SJCRH30 (cell line): ENCODE measurements at places on chromosomes 1 and 21. TPM values are rescaled to one million over a fixed set of nuclear protein-coding genes. Genes with fewer than 3 reads are reported as not detected.

DNA sequence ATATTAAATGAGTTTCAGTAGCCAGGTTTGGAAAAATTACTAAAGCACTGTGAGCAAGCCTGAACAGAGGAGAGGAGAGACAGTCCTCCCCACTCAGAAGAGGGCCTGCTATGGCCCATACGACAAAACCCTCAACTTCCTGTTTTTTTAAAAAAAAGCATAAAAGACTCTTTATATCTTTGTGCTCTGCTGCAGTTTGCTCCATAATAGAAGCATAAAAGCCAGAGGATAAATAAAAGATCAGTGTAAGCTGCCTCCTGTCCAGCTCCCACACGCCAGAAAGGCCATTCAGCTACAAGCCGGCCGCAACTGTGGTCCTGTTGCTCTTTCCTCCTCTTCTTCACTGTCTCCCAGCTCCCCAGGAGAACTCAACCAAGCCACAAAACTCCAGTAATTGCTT lies 37.8 kb downstream of the NID1 start:
- no peak for DNase-seq

Gene INSRR
- total RNA-seq: not detected in 2 replicates

GRCh38 chr1:12124693-12125421 lies 41.9 kb upstream of the TNFRSF1B start:
- peak; percentile 84 for DNase-seq

GRCh38 chr1:3024019-3024418 lies 2.8 kb downstream of the ACTRT2 start:
- DNase-seq: no peak

- DNase-seq: no peak
These were observed 46.6 kb downstream of the HIVEP3 start for GRCh38 chr1:41872074-41872473.

GRCh38 chr1:204961765-204962419 lies 81.1 kb upstream of the CNTN2 start:
- no peak for DNase-seq

DNA sequence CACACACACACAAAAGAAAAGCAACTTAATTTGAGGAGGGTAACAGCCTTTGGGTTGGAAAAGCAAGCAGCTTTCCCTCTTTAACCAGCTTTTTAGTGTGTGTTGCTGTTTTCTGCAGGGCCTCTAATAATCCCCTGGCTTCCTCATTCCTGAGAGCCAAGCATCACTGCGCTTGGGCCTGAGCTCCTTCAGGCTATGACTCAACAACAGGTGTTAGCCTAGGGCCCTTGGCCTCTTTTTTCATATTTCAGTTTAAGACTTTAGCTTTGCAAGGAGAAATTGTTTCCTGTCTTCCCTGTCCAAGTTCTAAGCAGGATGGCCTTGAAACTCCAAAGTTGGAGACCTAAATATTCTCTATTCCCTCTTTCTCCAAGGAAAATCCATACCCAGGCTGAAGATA lies 26.2 kb upstream of the SNX27 start:
- peak; percentile 85 for DNase-seq

Gene KCNJ15
- total RNA-seq: not detected in 2 replicates

DNA sequence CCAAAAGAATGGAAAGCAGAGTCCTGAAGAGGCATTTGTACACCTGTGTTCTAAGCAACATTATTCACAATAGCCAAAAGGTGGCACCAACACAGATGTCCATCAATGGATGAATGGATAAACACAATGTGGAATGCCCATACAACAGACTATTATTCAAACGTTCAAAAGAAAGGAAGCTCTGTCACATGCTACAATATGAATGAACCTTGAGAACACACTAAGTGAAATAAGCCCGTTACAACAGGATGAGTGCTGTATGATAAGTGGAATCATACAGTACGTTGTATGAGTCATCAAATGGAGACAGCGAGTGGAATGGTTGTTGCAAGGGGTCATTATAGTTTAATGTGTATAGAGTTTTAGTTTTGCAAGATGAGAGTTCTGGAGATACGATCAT lies 80.1 kb downstream of the SH3BGR start:
- DNase-seq: no peak

Gene PRKAA2
- total RNA-seq: not detected in 2 replicates

DNA sequence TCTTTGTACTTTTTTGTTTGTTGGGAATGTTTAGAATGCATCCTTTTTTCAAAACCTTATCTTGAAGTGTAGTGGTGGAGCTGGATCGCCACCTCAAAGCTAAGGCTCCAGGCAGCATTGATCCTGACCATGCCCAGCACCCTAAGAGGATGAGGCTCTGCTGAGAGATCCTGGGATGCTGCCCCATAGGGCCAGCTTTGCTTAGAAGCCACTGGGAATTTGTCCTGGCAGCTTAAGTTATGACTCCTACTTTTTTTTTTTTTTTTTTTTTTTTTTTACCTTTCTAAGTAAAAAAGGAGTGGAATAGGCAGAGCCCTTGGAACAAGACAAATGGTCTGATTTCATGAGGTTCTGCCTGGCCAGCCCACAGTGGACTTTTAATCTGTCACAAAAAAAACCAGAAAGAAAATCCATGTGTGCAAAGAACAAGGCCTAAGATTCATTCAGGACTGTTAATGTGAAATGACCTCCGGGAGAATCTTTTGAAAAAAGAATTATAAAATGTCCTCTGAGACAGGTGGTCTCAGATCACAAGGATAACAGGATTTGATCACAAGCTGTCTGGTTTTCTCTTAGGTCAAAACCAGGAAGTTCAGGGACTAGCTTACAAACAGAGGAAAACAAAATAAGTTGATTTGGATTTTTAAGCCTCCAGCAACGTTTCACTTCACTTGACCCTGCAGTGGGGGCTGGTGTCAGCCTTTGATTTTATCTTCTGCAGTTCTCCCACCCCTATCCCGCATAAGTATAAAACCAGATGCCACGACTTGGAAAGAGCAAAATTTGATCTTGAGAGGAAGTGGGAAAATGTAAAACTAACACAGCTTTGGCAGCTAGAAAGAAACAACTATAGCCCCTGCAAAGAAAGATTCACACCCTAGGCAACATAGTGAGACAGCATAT lies 25.9 kb upstream of the RAP1A start:
- no peak for DNase-seq

Gene EBNA1BP2
- total RNA-seq: 95.8 and 97.2 TPM in 2 replicates

DNA sequence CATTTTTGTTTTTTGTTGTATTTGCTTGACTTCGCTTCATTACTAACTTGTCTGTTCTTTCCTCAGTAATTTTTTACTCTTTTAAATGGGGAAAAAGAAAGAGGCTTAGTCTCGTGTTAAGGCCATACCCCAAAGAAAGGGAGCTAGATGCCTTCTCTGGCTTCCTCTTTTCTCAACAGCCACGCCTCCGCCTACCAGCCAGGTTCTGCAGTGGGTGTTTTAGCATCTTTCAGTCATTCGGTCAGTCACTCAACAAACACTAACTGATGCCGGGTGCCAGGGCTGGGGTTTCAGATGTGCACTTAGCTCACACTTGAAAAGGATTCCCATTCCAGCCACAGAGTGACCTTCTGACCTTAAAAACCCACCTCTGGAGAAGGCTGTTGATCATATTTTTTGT lies 46.3 kb upstream of the VAV3 start:
- DNase-seq: no peak

DNA sequence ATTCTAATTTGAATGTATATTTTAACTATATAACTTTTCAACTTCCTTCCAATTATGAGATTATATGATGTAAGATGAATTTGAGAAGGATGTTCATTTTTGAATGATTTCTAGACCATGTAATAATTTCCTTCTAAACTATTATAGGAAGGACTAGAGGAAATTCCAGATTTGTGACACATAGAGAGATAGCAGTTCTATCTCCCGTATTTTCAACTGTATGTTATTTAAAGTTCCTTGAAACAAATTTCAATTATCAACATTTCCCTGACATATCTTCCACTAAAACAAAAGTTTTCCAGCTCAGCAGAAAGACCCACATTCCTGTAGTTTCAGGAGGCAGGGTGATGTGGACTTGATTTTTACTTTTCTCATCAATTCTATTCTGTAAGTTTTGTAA lies 396.7 kb upstream of the C1orf87 start:
- DNase-seq: no peak

Gene OR10Z1
- total RNA-seq: not detected in 2 replicates

- no peak for DNase-seq
These were observed 29.6 kb downstream of the PROX1 start for GRCh38 chr1:214017191-214017982.

Gene CIART
- total RNA-seq: not detected in 2 replicates

DNA sequence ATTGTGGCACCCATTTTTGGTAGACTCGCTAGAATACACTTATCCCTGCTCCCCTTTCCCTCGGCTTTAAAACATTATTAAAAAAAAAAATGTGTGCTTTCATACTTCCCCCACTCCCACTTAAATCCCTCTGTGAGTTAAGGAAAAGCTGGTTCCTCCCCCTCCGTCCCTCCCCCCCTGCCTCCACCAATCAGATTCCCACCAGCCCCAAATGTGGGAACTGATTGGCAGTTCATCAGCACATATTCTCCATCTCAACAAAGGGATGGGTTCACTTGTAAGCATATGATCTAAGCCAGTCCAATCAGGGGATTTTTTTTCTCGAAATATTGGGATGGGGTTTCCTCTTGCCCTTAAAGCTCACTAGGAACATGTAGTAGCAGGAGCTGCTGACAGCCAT lies 10.8 kb upstream of the FYB2 start:
- no peak for DNase-seq

Gene NBPF20
- 2.0 and 2.3 TPM in 2 replicates for total RNA-seq

DNA sequence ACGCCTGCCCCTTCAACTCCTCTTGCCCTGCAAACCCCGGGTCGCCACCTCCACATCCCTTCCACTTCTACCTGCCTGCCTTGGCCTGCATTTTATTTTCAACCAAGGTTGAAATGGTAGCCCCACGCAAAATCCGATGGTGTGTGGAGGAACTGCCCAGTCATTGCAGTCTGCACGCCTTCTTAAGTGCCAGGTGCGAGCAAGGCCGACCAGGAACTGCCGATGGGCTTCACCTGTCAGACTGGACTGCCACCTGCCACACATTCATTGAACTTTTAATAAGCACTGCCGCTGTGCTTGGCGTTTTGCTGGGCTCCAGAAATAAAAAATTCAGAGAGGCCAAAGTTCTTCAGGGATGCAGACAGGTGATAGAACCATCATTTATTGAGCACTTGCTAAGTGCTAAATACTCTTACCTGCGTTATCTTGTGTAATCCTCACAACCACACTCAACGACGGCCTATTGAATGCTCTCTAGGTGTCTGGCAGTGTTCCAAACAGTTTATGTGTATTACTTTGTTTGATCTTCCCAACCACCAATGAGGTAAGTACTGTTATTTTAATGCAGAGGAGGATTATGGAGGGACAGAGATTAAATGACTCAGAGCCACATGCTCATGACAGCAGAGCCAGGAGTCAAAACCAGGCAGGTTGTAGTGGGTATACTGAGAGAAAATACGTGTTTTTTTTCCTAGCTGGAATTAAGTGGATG lies 36.2 kb downstream of the CACHD1 start:
- no peak for DNase-seq

DNA sequence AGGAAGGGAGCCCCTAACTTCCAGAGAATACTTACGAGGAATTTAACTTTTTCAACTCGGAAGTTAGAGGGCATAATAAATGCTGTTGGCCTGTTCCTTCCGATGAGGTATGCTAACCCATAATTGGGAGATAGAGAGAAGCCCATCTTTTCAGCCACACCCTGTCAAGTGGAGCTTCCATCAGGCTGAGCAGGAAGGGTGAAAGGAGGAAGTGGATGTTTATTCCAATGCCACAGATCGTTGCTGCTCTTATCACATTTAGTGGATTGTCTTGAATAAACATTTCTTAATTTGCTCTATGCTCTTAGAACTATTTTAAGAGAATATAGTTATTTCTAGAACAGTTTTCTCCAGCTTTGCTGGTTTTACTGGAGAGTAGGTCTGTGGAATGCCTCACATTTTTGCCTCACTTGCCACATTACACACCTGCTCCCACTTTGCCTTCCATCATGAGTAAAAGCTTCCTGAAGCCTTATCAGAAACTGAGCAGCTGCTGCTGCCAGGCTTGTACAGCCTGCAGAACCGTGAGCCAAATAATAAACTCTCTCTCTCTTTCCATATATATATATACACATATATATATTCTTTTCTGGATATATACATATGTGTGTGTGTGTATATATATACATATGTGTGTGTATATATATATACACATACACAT lies 60.0 kb upstream of the RGS21 start:
- DNase-seq: no peak

GRCh38 chr1:179365342-179366092 lies at the start of gene AXDND1:
TSS of gene AXDND1 (plus strand) at chr1:179365971. CDS start at chr1:179366510, 539 bp downstream.
- DNase-seq: peak; percentile 84

GRCh38 chr1:205056188-205056611 lies 13.2 kb downstream of the CNTN2 start:
- DNase-seq: peak; percentile 85

- no peak for DNase-seq
These were observed 76.1 kb upstream of the SIPA1L2 start for GRCh38 chr1:232705815-232706575.

Gene SPRR1B
- not detected in 2 replicates for total RNA-seq

Gene LCE1E
- total RNA-seq: not detected in 2 replicates

GRCh38 chr1:2014741-2015735 lies 4.1 kb upstream of the GABRD start:
- no peak for DNase-seq

- no peak for DNase-seq
These were observed 58.9 kb downstream of the DDX20 start for GRCh38 chr1:111814642-111815041.

GRCh38 chr1:89989799-89990198 lies 5.1 kb upstream of the ZNF326 start:
- no peak for DNase-seq

DNA sequence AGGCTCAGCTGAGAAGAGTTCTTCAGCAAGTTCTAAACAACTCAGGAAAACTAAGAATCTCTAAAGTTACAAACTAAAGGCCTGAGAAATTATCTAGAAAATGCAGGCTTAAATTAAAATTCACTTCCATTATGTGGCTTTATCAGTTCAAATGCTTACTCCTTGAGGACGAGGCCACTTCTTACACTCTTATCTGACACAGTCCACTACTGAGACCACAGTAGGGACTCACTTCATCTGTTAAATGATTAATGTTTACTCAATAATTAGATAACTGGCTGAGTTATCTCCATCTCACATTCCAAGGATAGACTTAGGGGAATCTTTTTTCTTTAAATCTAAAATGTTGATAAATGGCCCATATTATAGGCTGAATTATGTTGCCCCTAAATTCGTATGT lies 1.6 kb downstream of the C1orf141 start:
- DNase-seq: no peak

Gene TMEM54
- total RNA-seq: 17.6 and 18.6 TPM in 2 replicates

DNA sequence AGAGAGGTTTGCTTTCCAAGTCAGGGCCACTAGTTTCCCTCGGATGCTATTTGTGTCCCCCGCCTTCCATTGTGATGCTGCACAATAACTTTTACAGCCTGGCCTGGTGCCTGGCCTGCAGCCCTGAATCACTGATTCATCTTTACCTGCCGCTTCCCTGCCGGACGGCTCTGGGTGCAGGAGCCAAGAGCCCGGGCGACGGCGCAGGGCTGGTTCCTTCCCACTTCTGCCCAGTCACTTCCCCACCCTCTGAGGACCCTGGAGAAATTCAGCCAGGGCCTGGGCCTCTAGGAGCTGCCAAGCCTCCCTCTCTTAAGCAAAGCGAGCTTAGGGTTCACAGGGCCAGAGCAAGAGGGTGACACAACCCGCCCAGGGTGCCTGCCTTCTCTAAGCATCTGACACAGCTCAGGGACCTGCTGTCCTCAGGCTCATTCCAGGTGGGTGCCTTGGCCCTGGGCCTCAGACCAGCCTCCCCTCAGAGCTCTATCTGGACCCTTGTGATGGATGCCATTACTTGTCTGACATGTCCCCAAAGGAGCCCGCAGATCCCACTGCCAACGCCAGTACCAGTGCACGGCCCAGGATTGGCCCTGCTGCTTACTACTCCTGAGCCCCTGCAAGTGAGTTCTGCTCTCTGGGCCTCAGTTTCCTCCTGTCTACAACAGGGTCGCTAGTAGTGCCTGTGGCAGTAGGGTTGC lies 381.0 kb upstream of the VAMP3 start:
- no peak for DNase-seq
